Activated CD4-positive, alpha-beta T cell treated with anti-CD3 and anti-CD28 coated beads, Interleukin-2, Interleukin-4, amounts not matched to agents 100 ng/mL and 50 ng/mL, durations not matched to agents 16 hours and 8 hours (primary cell): ENCODE measurements at places on chromosomes 2 and 18.
A peak's percentile ranks its signal among the peaks of the same experiment; 100 is the strongest.

DNA sequence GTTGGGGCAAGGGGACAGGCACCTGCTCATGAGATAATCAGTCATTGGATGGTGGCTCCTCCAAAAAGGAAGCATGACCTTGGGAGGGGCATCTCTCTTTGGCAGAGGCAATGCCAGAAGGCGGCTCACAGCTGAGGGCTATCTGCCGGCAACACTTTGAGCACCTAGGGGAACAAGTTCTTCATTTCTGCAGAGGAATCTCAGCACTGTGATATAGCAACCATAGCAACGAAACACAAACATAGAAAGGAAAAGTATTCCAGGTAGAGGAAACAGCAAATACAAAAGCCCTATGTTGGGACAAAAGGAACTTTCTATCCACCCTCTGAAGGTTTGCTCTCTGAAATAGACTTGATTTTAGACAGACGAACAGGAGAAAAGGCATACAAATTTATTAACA is 89.1 kb upstream of the NEDD4L start:
- no peak for DNase-seq

DNA sequence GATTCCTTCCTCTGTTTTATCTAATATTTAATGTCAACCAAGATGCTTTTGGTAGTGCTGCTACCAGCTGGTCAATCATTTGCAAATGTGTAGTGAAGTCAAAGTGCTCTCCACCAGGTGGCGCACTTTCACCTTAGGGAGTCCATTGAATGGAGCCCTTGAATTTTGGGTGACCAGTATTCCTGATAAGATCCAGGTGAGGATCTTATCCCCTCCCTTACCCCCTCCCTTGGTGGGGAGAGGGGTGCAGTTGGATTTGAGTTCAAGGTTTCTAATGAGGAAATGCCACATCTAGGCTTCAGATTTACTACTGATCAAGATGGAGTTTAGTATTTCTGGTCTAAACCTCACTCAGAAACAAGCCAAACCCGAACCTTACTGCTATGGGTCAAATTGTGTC is 12.0 kb upstream of the E2F6 start:
- peak; percentile 80 for DNase-seq

DNA sequence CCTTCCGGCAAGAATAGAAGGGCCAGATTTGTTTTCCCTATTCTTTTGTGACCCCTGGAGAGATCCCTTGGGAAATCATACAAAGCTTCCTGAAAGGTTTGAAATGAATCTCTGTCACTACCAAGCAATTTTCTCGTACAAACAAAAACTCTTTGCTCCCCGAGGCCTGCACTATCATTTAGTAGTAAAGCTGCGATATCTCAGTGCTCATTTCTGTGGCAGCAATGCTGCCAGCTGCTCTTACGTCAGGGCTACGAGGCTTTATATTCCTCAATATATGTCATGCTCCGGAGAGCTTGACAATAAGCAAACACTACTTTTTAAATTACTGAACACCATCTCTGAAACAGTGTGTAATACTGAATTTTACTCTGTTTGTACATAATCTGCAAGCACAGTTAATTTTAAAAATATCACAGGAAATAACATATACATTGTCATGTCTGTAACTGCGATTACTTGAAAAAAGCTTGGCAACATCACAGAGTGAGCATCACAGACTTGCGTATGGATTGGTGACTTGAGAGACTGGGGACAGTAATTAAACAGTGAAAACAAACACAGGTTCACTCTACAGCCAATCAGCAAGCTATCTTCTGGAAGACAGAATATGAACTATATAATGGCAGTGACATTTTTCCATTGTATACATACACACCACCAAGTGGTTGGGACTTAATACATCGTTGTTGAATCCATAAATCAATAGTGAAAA is 403.3 kb upstream of the NETO1 start:
- DNase-seq: no peak

- DNase-seq: no peak
These were observed 104.9 kb downstream of the C2orf74 start for GRCh38 chr2:61266632-61267505.

GRCh38 chr2:95539836-95540235 is 52.0 kb upstream of the TRIM43 start:
- DNase-seq: peak; percentile 62

DNA sequence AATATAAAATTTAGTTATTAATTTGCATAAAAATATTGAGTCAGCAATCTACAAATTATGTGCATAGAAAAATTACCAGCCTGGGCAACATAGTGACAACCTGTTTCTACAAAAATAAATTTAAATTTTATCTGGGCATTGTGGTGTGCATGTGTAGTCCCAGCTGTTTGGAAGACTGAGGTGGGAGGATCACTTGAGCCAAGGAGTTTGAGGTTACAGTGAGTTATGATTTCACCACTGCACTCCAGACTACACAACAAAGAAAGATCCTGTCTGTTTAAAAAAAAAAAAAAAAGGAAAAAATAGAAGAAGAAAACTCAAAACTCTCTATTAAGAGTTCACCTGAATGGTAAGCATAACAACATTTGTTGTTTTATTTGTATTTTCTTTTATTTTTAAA is 1048.4 kb upstream of the CDH2 start:
- no peak for DNase-seq

GRCh38 chr18:38940863-38941531 is 1375.4 kb upstream of the CELF4 start:
- DNase-seq: peak; percentile 90

DNA sequence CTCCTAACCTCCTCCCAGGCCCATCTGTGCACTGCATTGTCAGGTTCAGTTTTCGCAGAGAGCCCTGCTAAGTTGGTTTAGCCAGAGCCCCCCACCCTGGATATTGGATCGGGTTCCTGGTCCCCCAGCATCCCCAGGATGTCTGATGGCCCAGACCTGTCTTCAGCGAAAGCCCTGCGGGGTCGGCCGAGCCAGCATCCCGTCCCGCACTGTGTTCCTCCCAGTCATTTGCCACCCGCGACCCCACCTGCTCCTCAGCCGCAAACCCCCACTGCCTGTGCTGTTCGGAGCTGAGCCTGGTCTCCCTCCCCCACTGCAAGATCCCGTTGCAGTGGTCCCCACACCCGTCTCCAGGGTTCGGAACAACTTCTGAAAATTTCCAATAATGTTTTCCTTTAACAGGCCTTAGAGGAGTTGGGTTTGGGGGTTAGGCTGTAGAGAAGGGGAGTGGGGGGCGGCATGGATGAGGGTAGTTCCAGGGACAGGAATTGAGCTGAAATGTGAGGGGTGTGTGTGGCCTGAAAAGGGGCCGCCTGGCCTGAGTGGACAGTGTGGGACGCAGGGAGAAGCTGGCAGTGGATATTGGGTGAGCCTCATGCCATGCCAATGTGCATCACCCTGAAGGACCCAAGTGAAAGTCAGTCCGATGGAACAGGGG is 1.6 kb upstream of the COPS9 start:
- no peak for DNase-seq

- DNase-seq: no peak
These were observed 79.2 kb downstream of the KLHL29 start for GRCh38 chr2:23464156-23464555.

DNA sequence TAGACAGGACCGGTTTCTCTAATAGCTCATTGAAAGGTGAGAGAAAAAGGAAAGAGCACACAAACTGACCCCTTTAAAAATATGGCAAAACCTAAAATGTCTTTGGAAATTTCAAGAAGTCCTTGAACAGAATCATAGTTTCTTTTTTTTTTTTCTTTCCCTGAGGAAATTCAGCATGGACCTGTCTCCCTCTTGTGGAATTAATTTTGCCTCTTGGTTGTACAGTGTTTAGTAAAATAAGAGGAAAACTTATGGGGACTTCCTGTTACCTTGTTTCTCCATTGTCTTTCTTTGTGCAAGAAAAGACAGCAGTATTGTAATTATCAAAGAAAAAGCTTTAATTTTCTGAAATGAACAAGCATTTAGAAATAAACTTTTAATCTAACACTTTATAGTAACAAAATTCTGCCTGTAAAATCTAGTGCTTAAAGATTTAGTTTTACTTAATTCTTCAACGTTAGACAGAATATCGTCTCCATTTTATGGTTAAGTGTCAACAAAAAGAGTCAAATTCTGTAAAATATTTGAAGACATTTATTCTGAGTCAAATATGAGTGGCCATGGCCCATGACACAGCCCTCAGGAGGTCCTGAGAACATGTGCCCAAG is 176.3 kb upstream of the NABP1 start:
- no peak for DNase-seq

GRCh38 chr2:227507963-227508362 is 36.0 kb downstream of the AGFG1 start:
- no peak for DNase-seq

GRCh38 chr2:138157372-138157771 is 193.1 kb downstream of the HNMT start:
- DNase-seq: no peak

DNA sequence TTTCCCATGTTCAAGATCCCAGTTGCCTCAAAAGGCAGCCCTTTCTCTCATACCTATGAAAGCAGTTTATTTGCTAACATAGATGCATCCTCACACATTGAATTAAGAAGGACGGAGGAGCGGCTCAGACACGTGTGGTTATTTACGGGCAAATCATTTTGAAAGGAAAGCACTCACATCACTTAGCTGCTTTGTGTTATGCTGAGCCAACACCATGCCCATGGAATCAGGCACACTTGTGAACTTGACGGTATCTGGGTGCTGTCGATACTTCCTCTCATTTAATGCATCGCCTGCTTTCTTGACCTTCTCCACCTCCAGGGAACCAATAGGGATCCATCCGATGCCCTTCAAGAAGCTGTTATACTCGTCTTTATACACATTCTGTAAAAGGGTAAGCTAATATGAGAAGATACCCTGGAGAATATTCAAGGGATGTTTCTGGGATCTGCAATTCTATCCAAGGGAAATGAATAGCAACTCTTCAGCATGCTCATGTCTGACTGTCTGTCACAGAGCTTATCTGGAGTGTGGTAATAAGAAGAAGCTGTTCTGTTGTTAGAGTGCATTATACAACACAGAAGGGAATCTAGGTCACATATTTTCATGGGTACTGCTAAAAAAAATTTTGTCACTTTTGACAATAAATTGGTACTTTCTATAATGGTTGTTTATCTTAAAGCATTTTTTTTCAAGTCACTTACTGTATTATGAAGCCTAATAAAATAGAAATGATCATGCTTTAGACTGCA is 63.3 kb downstream of the NEB start:
- no peak for DNase-seq

DNA sequence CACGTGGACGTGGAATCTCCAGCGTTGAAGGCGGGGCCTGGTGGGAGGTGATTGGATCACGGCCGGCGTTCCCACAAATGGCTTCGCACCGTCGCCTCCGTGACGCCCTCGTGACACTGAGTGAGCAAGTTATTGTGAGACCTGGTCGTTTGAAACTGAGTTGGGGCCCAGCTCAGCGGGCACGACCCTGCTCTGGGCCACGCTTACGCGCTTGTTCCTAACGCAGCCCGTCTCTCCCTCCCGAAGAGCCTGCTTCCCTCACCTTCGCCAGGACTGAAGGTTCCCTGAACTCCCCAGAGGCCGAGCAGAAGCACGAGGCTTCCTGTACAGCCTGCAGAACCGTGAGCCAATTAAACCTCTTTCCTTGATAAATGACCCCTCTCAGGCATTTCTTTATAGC is 121.8 kb downstream of the RTP5 start:
- no peak for DNase-seq

DNA sequence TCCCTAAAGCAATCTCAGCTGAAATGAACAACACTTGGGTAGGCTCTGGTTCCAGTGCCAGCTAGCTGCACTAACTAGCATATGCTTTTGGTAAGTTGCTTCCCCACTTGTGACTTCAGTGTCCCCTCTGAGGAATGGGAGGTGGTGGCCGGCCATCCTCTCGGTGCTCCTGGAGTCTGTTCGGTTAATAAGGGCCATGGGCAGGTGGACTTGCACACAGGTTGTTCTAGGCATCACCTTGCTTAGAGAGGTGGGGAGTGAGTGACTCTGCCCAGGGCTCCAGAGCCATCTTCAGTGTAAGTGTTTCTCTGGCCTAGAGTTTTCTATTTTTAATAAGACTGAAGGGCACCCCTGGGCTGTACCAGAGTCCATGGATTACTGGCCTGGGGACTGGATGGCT is 18.8 kb upstream of the TAF1B start:
- no peak for DNase-seq

DNA sequence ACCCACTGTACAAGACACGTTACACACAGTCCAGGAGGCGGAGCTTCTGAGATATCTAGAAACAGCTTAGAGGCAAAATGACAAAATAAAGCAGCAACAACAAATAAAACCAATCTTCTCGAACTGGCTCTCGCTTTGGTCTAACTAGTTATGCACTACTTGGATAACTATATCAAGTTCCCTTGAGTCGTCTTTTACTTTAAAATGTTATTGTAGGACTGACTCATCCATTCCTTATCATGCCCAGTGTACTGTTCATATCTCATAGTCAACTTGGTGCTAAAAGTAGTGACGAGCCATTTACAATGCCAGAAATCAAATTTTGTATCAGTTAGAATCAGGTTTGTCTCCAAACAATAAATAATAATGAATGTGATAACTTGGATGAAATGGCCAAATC is 102.5 kb upstream of the SLC35G4 start:
- DNase-seq: no peak

DNA sequence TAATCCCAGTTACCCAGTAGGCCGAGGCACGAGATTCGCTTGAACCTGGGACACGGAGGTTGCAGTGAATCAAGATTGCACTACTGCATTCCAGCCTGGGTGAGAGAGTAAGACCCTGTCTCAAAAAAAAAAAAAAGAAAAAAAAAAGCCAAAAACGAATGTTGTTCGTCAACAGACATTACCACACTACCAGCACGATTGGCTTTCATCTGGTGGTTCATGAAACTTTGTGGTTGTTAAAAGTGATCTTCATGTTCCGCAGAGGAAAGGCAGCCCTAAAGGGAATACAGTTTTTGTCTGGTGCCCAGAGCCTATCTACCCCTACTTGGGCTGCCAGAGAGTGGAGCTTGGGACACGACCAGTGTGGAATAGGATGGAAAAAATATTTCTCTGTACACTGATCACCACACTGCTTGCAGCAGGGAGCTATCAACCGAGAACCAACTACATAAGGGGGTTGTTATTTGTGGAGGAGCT is 13.6 kb upstream of the CXCR4 start:
- DNase-seq: peak; percentile 51

DNA sequence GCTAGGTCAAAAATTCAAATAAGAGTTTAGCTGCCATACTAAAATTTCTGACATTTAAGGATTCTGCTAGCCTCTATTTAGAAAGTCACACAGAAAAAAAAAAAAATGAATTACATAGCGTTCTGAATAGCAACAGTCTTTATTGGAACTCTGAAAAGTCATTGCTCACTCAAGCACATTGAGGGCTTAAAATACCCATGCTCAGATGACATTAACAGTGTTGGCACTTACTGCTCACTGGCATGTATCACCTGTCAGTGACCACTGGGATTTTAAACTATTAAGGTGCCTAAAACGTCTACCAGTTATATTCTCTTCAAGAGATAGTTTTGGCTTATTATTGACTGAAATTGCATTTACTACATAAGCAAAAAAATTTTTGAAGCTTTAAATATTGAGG is 468.0 kb upstream of the SPHKAP start:
- no peak for DNase-seq

- DNase-seq: no peak
These were observed 942.2 kb downstream of the CNTNAP5 start for GRCh38 chr2:124967325-124967724.
